CD4-positive, alpha-beta T cell treated with Interleukin-17A for 4 hours (primary cell): ENCODE measurements at places on chromosomes 5 and 9.

DNA sequence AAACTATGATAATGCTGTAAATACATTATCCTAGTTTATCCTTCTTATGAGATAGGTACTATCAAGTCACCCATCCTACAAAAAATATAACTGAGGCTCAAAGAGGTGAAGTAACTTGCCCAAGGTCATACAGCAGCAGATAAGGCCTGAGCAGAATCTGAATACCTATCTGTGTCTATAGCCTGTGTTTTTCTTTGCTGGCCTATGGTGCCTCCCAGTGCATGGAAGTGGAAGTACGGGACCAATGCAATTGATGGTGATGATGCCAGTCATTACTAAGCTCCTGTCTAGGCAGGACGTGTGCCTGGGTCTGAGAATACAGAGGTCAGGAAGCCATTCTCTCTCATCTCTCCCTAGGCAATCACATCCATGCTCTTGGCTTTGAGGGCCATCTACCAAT, 67.8 kb downstream of the FAT2 start:
- peak; percentile 41 for DNase-seq

- no peak for DNase-seq
Observed at GRCh38 chr5:34616651-34617050, 39.5 kb upstream of the RAI14 start.

DNA sequence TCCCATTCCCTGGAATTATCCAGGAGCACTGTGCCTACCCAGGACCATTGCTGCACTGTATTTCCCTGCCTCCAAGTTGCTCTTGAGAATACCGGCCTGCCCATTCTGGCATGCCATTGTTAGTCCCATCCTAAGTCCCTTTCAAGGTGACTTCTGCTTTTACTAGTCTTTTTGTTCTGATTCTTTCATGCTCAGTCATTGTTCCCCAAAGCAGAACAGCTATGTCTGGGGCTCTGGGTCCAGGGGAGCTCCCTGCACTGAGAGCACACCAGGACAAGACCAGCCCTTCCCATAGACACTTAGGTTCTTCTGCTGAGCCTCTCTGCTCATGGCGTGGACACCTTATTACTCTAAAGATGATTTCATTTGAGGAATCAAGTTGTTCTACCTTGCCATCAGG, 388.9 kb upstream of the KLF4 start:
- DNase-seq = no peak

DNA sequence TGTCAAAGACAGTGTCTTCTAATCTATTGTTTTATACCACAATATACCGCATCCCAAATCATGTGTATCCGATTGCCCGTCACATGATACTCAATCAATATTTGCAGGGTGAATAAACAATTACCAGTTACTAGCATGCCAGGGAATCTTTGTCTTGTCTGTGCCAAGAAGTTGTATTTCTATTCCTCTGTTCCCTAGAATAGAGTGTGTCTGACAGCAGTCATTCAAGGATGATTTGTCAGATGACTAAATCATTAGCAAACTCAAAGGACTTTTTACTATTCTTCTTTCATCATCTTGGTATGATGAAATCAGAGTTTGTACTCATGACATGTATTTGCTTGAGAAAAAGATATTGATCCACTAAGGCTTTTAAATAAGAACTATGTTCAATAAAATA, 348.8 kb downstream of the HTR1A start:
- DNase-seq = no peak

GRCh38 chr9:16002816-16003215, 450.0 kb downstream of the CCDC171 start:
- DNase-seq = no peak

DNA sequence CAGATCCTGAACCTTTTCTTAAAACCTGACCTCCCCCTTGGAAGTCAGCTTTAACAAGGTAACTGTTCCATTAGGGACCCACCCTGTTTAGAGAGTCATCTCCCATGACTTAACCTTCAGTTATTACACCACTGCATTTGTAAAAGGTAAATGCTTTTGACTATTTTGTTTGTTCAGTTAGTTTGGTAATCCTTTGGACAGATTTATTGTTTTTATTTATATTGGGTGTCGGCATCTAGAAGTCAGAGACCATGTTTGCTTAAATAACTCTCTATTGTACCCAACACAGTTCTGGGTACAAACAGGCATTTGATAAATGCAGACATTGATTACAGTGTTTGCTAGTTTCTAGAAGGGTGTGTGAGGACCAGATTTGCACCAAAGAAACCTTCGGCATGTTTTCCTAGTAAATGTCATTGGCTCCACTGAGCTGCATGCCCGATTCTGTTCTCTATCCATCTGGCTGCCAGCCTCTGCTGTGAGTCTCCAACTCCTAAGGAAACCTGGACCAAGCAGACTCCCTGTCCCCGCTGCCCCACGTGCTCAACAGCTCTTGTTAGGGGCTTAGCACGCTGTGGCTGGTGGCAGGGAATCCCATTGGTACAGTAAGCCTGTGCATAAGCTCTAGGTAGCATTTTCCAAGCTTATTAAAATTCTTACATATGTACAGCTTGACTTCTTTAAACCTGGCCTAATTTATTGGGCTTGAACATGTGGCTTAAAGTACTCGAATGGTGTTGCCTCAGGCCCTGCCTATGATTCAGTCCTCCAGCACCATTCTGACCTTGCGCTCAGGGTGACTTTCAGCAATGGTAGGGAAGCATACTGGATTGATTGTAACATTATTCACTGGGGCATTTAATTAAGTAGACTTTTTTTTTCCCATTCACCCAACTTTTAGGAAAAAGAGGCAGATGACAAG, 6.6 kb downstream of the PCBD2 start:
- no peak for DNase-seq

DNA sequence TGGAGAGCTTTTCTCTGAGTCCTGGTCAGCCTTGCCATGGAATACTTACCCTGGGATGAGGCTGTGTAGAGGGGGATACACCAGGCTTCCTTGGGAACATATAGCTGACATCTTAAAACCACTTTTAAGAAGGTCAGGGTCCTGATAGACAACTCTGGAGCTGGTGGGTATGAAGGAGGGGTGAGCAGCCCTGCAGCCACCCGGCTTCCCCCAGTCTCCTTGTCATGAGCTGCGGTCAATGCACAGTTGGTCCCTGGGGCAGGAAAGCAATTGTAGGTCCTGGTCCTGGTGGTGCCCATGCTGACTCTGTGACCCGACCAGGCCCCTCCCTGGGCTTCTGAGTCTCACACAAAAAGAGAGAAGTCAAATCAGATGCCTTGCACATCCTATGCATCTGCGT, 63.6 kb downstream of the MRPL36 start:
- no peak for DNase-seq

DNA sequence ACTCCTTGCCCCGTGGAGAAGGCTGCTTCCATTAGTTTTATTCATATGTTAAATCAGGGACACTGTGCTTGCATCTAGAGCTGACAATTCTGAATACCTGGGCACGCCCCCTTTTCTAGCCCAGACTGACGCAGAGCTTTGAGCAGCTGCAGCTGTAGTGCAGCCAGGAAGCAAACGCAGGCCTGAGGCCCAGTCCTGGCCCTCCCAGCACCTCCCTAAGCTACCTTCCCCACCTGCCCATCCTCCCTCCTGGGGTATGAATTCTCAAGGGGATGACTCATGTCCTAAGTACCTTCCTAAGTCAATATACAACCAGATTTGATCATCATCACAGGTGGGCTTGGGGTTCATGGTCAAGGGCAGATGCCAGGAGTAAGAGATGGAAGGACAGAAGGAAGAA, 3.5 kb downstream of the PHF19 start:
- DNase-seq = peak; percentile 70

DNA sequence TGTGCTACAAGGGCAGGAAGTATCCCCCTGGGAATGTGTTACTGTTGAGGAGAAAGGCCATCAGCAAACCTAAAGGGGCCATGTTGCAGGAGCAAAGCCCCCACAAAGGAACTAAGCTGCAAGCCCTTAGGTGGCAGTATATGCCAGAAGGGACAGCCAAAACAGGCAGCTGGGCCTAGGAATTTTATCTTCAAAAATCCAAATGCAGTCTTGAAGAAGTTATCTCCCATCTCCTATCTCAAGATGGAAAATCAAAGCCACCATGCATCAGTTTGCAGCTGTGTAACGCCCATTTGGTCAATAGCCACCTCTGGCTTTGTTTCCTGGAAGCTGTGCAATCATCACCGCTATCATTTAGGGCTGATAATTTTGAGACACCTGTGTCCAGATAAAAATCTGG, 400.3 kb downstream of the ARHGEF28 start:
- DNase-seq = no peak

DNA sequence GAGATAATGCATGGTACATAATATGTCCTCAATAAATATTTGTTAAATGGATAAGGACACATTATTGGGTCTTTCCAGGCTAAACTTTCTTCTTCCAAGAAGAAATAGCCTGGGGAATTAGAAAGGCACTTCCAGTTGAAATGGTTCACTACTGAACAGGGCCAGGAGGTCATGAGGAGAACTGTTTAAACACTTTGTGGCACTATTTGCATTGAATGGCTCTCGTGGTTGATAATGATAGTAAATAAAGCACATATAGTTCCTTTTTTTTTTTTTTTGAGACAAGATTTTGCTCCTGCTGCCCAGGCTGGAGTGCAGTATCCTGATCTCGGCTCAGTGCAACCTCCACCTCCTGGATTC, 19.9 kb upstream of the CAST start:
- DNase-seq = no peak

GRCh38 chr5:147415651-147416050, 94.2 kb downstream of the DPYSL3 start:
- no peak for DNase-seq

- no peak for DNase-seq
Observed at GRCh38 chr5:34991486-34992238, 56.1 kb downstream of the AGXT2 start.

- no peak for DNase-seq
Observed at GRCh38 chr5:88093765-88094164, 174.9 kb downstream of the TMEM161B start.

DNA sequence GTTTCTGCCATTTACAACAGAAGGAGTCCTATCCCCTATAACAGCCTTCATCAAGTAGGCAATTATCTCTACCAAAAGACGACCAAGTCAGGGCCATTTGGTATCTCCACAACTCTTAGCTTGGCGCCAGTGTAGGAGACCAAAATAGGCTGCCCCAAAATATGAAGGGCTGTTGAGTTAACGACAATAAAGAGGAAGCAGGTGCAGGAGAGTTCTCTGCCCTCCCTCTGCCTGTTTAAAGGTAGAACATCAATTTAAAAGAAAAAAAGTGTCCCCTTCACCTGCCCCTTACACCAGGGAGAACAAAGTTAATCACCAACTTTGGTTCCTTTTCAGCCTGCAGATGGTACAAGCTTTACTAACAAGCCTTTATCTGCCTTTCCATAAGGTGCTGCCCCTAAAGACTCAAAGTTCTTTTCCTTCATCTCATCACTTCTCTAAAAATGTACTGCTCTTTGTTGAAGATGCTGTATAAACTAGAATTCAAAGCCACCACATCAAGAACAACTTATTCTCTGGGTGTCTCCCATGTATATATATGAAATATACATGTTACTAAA, 33.3 kb downstream of the PPP1R2B start:
- DNase-seq = no peak

- DNase-seq = no peak
Observed at GRCh38 chr9:98627296-98627695, 81.4 kb downstream of the GABBR2 start.

DNA sequence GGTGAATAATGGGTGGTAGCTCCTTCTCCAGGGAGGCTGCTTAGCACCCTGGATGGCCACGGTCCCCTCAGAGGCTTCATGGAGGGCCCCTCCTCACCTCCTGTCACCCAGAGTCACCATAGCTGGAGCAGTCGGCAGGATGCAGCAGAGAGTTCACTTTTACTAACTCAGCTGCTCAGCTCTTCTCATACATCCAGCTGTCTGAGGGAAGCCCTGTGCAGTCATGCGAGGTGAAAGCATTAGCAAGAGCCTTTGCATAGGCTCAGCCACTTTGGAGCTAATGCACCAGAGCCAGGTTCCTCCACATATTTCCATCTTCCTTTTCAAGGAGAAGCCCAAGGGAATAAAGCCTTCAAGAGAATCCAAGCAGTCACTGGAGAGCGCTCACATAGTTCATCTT, 499.2 kb downstream of the BNC2 start:
- no peak for DNase-seq

- no peak for DNase-seq
Observed at GRCh38 chr9:79939819-79940218, 368.1 kb downstream of the TLE4 start.

GRCh38 chr5:16727755-16728325, 111.0 kb upstream of the RETREG1 start:
- no peak for DNase-seq

DNA sequence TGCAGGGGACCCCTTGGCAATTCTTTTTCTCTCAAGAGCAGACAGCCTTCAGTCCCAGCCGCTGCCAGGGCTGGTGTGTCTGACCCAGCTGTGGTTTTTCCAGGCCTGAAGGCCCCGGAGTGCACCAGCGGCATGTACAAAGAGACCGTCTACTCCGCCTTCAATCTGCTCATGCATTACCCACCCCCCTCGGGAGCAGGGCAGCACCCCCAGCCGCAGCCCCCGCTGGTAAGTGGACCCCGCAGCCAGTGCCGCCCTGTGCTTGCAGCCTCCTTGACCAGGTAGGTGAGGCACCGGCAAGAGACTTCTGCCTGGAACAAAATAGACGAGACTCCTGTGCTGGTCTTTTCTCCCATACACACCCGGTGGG, 1.3 kb downstream of the TCF7 start:
- DNase-seq = no peak

DNA sequence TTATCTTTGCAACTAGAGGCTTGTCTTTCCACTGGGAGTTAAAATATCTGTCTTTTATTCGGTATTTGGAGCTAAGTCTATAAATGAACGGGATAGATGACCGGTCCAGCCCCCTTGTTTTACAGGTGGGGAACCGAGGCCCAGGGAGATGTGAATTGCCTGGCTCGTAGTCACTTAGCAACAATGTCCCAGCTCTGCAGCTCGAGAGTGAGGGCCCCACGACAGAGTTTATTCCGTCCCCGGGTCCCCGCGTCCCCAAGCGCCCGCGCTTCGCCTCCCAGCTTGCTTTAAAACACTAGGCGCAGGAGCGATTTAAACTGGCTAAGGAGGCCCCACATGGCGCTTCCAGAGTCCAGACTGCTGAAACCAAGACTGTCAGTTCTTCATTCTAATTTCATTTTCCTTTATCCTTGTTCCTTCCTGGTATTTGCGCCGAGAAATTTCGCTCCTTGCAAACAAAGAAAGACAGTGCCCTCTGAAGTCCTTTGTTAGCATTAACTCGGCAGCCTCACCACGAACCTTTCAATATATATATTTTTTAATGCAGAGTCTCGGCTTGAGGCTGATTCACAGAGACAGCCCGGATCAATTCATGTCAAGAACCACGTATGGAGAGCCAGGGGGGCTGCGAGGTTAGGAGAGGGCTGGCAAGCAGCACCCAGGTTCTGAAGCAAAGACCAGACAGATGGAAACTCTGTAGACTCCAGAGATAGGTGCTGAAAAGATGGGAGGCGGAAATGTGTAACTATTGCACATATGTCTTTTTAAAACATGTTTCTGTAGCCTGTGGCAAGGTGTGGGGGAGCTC, 1.4 kb upstream of the ENC1 start:
- peak; percentile 32 for DNase-seq

- DNase-seq = no peak
Observed at GRCh38 chr5:159825551-159826051, 90.7 kb upstream of the ADRA1B start.

- DNase-seq = peak; percentile 72
Observed at GRCh38 chr5:97162045-97162444, 19.6 kb upstream of the LIX1 start.

GRCh38 chr9:12699529-12699928, 6.3 kb downstream of the TYRP1 start:
- no peak for DNase-seq
